Muscle of leg (tissue), 16 donors: ENCODE measurements at places on chromosomes 12 and 14. TPM values are rescaled to one million over a fixed set of nuclear protein-coding genes. Genes with fewer than 3 reads are reported as not detected.

LRRC43 gene
- total RNA-seq = 0.18 TPM

DNA sequence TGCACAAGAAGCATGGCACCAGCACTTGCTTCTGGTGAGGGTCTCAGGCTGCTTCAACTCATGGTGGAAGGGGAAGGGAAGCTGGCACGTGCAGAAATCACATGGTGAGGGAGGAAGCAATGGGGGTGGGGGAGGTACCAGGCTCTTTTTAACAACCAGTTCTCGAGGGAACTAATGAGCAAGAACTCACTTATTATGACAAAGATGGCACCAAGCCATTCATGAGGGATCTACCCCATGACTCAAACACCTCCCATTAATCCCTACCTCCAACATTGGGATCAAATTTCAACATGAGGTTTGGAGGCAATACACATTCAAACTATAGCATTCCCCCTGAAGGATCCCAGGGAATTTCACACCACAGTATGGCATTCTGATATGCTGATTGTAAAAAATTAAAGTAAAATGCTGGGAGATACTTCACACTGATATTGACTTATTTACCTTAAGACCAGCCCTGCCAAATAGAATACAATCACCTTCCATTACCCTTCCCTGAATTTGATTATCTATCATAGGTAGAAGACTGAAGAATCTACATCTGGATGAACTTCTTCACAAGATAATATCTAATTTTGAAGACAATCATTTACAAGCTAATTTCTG, 201.7 kb upstream of the PLXNC1 start:
- no peak for DNase-seq

GRCh38 chr14:90545966-90546751, 149.3 kb downstream of the CALM1 start:
- DNase-seq = peak; percentile 83

DNA sequence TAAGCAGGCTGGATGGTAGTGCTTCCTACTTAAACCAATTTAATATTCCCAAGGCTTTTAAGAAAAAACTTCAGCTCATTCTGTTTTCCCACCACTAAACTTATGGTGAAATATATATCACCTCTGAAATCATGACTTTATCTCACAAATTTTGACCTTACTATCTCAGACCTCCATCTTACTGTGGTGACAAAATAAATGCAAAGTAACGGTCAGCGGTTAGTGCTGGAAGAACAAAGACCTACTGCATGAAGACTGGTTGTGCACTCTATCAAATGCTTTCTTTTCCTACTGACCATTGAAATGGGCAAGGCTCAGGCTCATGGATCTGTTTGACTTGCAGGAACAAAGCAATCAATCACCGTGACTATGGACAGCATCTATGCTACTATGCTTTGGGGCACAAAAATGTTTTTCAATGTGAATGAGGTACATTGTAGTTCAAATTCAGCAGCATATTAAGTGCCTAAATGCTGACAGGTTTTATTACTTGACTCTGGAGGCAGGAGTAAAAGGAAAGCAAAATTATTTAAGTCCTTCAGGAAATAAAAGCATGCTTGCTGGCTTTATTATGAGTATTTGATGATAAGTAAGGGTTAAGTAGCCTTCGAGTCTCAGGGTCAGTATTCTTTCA, 43.1 kb upstream of the GTF2A1 start:
- no peak for DNase-seq

DNA sequence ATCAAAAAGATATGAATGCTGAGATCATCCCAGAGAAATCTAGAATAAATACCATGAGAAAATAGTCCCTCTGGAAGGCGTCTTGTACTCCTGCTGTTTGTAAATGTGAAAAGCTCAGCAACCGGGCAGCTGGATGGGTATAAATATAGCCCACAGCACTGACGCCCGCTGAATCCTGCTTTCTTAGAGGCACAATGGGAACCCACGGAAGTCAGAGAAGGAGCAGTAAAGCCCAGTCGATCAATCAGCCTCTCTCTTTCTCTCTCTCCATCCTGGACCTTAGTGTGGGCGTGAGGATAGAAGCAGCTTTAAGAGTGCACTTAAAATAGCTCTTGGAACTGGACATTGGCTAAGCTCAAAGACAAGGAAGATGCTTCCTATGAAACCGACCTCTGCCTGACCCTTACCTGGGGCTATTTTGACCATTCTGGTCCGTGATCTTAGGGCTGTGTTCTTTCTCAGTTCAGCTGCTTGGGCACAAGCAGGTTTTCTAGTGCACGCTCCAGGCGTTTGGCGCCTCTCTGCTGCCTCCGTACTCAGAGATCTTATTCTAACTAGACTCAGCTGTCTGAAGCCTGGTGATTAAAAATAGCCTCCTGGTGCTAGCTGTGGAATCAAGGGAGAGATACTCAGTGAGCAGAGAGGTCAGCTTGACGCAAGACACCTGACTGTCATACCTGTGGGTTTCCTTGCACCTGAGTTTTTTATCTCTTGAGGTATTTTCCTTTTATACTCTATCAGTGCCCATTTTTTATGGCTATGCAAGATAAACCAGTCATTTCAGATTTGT, 144.6 kb downstream of the ETV6 start:
- DNase-seq = peak; percentile 74

DNA sequence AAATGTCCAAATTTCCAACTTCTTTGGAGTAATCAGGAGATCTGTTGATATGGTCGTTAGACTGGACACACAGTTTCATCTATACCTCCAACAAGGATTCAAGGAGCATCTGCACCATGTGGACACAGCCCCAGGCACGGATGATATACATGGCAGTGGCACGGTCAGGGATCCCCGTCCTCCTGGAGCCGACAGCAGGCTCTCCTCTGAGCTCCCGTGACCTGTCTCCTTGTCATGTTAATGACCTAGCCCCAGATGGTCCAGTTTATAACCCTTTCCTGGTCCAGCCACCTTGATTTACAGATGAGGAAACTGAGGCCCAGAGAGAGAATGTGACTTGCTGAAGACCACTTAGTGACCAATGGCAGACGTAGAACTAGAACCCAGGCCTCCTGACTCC, 16.5 kb upstream of the SERPINA4 start:
- DNase-seq = no peak

GRCh38 chr14:59591641-59592370, 15.2 kb upstream of the CCDC175 start:
- DNase-seq = no peak

DNA sequence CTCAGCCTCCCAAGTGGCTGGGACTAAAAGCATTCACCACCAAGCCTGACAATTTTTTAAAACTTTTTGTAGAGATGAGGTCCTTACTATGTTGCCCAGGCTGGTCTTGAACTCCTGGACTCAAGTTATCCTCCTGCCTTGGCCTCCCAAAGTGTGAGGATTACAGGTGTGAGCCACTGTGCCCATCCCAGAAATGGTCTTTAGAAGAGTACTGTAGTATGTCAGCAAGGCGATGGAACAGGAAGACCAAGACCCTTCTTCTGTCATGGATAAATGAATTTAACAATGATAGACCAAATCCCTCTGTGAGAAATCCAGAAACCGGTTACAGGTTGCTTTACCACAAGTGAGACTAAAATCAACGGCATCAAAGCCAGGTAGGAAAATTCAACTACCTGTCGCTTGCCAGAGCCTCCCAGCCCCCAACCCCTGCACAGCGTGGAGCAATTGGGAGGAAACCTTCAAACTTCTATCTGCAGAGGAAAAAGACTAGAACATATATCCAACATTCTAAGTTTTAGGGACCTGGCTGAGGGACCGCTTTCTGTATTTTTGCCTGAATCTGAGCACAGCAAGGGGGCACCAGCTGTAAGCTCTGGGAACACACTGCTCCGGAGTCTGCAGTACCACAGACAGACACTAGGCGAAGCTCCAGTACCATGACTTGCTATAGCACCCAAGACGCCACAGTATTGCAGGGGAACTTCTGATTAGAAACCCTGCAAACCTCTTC, 51.3 kb downstream of the CPSF6 start:
- DNase-seq = peak; percentile 61

DNA sequence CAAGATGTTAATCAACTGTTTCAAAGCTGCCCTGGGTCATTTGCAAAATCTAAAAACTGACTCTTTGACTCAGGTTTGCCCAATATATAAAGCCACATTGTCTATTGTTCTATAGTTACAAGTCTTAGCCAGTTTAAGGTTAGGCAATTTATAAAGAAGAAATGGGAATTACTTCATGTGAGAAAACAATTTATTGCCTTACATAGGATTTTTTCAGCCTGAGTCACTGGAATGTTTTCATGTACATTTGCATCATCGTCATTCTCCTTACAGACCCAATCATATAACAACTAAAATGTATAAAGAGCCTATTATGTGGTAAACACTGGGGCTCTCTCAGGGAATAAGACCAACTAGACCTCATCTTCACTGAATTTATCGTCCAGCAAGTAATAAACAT, 100.3 kb upstream of the PLEKHG7 start:
- no peak for DNase-seq

DNA sequence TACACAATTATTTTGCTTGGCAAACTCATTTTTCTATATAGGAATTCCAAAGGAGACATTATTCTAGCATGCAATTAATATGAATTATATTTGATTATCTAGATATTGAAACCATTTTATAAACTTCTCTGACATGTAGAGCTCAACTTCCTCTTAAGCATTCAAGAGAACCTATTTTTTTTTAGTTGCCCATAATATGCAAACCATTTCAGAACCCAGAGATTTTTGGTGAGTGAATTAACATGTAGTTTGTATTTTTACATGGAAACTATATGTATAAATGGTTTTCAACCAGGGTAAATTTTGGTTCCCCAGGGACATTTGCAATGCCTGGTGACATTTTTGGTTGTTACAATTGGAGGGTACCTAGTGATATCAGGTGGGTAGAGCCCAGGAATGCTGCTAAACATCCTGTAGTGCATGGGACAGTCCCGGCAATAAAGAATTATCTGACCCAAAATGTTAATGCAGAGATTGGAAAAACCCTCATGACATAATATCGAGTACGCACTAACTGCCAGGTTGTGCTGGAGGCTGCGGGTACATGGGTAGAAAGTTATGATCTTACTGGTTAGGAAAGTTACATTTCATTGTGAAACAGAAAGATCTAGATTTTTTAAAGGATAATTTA, 338.9 kb upstream of the GARIN2 start:
- no peak for DNase-seq

DAO gene
- total RNA-seq = 0.09 TPM

GRCh38 chr12:49292729-49293055, 2.3 kb upstream of the PRPH start:
- no peak for DNase-seq

EML1 gene
- 39.6 TPM for total RNA-seq

DNA sequence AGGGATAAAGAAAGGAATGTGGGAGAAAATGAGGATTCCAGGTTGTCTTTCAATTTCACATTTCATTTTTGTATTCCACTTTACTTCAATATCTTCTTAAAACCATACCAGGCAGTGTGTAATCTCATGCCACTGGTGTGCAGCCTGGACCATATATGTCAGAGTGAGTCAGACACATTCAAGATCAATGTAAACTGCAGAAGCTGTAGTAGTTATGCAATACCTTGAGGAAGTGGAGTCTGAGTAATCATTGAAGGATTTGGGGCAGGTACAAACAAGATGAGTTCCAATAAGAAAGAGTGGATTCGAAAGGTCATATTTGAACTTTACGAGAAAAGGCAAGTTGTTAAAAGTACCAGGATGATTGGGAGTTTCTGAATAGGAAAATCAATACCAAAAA, 14.1 kb downstream of the PLCZ1 start:
- no peak for DNase-seq

DNA sequence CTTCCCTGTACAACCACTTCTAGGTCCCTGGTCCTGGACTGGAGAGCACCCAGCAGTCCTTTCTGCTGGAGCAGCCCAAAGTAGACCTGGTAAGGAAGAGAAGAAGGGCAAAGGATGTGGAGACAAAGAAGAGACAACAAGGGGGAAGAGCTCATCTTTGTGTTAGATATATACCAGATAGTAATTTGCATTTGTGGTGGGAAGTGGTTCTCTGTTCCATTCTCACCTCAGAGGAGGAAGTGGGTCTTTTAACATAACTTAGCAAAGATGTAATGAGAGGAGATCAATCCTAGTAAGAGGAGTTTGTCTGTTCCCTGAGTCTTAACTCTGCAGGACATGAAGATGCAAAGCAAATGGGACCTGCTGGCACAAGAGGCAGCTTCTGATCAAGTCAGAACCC, 8.0 kb downstream of the CCDC198 start:
- DNase-seq = no peak

DNA sequence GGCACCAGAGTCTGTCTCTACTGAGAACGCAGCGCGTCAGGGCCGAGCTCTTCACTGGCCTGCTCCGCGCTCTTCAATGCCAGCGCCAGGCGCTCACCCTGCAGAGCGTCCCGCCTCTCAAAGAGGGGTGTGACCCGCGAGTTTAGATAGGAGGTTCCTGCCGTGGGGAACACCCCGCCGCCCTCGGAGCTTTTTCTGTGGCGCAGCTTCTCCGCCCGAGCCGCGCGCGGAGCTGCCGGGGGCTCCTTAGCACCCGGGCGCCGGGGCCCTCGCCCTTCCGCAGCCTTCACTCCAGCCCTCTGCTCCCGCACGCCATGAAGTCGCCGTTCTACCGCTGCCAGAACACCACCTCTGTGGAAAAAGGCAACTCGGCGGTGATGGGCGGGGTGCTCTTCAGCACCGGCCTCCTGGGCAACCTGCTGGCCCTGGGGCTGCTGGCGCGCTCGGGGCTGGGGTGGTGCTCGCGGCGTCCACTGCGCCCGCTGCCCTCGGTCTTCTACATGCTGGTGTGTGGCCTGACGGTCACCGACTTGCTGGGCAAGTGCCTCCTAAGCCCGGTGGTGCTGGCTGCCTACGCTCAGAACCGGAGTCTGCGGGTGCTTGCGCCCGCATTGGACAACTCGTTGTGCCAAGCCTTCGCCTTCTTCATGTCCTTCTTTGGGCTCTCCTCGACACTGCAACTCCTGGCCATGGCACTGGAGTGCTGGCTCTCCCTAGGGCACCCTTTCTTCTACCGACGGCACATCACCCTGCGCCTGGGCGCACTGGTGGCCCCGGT, at the start of gene PTGDR:
Gene PTGDR (plus strand): TSS at position 198 of the 778 bp plus-strand sequence. CDS start 117 bp downstream, at position 315.
- DNase-seq = peak; percentile 18

SLC6A12 gene
- 0.40 TPM for total RNA-seq

MPHOSPH9 gene
- 37.5 TPM for total RNA-seq

DNA sequence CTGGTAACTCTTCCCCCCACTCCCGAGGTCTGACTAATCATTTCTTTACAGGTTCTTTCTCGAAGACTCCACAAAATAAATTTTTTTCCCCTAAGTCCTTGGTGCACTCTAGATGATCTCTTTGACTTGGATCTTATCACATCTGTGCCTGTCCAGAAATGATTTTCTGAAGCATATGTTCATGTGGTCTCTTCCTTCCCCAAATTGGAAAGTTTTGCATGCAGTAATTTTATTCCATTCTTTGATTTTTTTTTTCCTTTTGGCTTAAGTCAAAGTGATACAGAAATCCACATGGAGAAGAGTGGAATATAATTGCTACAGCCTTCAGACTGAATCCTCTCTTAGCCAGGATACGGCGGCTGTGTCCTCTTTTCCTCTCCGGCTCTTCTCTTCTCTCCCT, 213.3 kb downstream of the BMP4 start:
- peak; percentile 68 for DNase-seq

- peak; percentile 65 for DNase-seq
Measured at GRCh38 chr12:128365651-128366231, 98.8 kb downstream of the TMEM132C start.

DNA sequence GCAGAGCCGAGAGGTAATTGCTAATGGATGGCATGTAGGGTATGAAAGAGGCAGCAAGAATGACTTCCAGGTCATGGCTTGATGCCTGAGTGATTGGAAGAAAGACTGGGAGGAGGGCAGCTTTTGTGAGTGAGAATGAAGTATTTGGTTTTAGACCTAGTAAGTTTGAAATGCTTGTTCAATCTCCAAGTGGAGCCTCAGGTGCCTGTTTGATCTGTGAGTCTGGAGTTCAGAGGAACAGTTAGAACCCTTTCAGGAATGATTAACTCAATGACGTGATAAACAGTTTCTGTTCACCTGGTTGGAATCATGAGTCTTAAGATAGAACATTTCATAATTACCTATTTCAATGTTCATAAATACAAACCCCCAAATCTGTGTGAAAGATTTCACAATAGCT, 10.4 kb downstream of the KCNJ8 start:
- no peak for DNase-seq
